ENCODE measurements at places on chromosomes 1 and 21.

GRCh38 chr1:33351281-33351660 is 30.4 kb upstream of the A3GALT2 start:
- DNase-seq: no peak

- DNase-seq: no peak
Observed at GRCh38 chr1:247172996-247173395, 1.2 kb upstream of the ZNF124 start.

DNA sequence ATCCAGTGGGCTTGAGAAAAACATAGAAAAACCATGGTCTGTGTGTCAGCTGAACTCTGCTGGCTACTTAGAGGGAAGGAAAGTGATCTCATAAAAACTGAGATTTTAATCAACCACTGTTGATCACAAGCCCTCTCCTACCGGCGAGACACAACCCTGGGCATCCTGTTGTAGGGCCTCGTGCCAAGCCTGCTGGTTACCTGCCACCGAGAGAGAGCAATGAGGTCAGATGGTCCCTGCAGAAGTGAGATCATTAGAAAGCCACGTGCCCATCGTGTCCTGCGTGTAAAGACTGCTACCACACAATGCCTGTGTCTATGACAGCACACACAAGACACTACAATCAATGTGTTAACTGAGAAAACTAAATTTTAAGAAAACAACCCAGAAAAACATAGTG is 41.7 kb upstream of the GPR153 start:
- DNase-seq: no peak

- DNase-seq: no peak
Observed at GRCh38 chr1:224747578-224747977, 131.5 kb downstream of the CNIH3 start.

- no peak for DNase-seq
Observed at GRCh38 chr1:230563591-230563990, 78.7 kb upstream of the COG2 start.

DNA sequence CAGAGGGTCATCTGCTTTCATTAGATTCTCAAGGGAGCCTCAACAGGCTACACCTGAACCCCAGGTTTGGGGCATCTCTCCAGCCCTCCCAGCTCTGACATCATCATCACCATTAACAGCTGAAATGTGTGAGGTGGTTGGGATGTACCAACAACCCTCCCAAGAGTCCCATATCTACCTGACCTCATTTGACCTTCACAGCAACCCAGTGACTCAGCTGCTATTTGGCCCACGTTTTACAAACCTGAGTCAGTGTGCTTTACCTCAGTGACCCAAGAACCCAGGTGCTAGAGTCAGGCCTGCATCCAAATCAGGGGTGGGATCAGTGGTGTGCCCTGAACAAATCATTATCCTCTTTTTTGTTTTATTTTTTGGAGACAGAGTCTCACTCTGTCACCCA is 53.3 kb upstream of the TINAGL1 start:
- DNase-seq: no peak
